ENCODE measurements at places on chromosomes 16 and 17.

DNA sequence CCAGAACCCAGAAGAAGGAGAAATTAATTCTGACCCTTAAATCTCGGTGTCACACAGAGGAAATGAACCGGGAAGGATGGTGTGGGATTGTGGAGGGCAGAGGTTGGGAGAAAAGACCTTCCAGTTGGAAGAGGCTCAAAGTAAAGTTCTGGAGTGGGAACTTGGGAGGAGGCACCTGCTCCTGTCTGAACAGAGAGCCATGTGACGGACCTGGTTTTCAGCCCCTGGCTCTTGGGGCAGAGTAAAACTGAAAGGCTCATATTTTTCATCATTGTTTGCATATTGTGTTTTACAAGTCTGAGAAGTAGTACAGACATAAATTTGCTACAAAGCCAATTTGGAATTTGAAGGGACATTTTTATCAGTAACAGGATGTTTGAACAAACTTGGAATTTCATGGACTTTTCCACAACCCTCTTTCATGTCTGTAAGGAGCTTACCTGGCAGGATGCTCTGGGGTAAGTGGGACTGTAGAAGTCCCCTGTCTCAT lies 24.4 kb upstream of the SEC14L1 start:
- DNase-seq, result no peak

GRCh38 chr16:75617121-75617520 lies 6.0 kb downstream of the ADAT1 start:
- DNase-seq, result no peak

DNA sequence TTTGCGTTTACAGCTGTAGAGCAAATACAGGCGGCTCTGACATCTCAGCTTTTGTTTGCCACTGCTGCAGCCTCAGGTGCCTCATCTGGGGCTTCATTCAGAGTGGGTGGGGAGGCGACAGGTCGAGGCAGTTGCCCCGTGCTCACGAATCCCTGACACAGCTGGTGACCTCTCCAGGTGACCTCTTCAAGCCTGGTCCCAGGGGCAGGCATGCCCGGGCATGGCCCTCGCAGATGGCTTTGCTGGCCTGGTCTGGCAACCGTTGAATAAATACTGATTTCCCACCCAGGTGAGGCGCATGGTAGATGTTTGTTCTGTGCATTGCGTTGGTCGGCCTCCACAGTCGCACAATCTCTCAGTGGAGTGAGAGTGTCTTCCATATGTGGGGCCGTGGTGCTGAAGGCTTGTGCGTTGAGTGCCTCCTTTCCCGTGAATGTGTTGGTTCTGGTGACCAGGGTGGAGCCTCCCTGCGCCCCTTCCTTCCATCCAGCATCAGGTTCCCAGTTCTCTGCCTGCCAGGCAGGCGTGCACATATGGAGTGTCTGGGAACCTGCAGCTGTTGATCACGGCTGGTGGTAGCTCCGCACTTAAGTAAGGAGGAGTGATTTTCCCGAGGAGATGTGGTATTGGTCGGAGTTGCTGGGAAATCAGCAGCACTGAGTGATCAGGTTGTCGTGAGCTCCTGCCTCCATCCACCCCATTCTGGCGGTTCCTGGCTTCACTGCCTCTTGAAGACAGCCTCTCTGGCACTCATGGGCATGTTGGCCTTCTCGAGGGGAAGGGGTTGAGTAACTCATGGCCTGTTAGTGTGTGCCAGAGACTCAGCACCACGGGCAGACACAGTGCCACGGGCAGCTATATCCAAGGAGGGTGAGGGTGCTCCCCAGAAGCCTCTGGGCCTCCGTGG lies 149.7 kb downstream of the RPTOR start:
- DNase-seq, result no peak

DNA sequence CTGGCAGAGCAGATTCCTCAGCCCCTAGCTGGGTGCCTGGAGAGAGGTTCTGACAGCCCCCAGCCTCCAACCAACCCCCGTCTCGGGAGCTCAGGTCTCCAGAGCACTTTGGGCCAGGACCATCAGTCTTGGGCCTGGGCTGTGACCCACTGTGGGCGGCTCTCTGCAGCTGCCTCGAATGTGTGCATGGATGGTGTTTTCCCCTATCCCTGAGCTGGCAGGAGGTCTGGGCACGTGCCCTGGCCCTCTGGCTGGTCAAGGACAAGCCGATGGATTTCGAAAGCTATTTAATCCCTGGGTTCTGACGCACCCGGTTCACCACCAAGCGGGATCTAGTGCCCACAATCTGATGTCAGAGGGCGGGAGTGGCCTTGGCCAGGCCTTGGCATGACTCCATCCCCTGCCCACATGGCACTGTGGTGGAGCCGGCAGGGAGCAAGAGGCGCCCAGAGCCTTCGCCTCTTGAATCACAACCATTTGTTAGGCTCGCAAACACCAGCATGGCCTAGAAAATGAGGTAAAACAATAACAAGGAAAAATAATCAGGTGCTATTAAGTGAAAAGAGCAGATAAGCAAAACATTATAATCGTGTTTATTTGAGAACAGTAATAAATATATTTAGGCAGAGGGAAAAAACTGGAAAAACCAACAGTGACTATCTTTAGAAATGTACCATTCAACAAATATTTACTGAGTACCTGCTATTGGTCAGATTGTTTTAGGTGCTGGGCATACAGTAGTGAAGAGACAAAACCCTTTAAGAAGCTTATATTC lies 69.3 kb upstream of the TOB1 start:
- no peak for DNase-seq

DNA sequence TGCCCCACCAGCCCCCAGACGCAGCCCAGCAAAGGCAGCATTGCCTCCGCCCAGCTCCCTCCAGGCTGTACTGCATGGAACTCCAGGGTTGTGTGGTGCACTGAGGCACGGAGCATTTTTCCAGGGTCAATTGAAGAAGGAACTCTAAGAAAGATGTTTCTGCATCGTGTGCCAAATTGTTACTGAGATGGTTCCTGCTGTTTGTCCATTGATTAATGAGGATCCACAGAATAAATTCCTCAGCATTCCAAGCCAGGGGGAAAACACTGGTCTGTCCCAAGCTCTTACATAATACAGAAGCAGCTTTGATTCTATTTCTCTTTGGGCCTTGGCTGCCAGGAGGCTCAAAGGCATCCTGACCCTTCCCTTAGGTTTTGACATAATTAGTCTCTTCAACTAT lies 80.9 kb downstream of the ZNF423 start:
- DNase-seq, result no peak

- no peak for DNase-seq
These were observed 2.9 kb downstream of the IKZF3 start for GRCh38 chr17:39861235-39861634.

GRCh38 chr16:66070140-66070917 lies 296.2 kb upstream of the CDH5 start:
- DNase-seq, result peak; percentile 68

- DNase-seq, result no peak
These were observed 102.3 kb downstream of the ZFHX3 start for GRCh38 chr16:72945611-72946010.

GRCh38 chr16:4298761-4299522 lies 16.9 kb upstream of the GLIS2 start:
- DNase-seq, result peak; percentile 95

- DNase-seq, result no peak
These were observed 12.1 kb upstream of the NLK start for GRCh38 chr17:28030386-28030785.

GRCh38 chr17:19738073-19738449 lies 10.0 kb downstream of the ALDH3A1 start:
- DNase-seq, result no peak

GRCh38 chr16:57434003-57434402 lies 13.2 kb downstream of the CIAPIN1 start:
- no peak for DNase-seq

DNA sequence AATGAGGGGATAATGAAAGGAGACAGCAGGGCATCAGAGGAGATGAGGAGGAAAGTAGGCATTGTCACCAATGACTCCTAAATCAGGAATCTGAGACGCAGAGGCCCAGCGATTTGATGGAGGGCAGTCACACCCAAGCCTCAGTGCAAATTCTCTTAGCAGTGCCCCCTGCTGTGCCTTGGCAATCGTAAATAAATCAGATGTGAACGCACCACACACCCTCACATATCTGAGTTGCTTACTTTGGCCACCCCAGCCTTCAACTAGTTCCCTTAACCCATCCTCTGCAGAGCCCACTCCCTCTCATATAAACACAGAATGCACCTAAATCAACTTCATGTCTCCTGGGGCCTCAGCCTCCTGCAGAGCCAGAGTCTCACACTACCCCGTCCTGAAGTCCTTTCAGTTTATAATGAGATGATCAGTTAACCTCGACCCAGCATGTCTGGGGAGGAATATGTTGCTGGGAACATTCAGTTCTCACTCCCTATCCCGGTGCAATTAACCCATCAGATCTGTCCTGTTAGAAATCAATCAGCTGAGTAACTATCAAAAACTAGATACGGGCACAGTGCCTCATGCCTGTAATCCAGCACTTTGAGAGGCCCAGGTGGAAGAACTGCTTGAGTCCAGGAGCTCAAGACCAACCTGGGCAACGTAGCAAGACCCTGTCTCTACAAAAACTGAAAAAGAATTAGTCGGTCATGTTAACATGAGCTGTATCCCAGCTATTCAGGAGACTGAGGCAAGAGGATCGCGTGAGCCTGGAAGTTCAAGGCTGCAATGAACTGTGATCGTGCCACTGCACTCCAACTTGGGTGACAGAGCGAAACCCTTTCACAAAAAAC lies 78.4 kb downstream of the SLC39A11 start:
- DNase-seq, result peak; percentile 70

GRCh38 chr17:4204710-4205173 lies 59.0 kb downstream of the ANKFY1 start:
- peak; percentile 94 for DNase-seq

GRCh38 chr16:12719972-12720371 lies 83.7 kb downstream of the CPPED1 start:
- DNase-seq, result no peak

- DNase-seq, result no peak
These were observed 3.5 kb downstream of the DYNLRB2 start for GRCh38 chr16:80544326-80544725.

- peak; percentile 15 for DNase-seq
These were observed 2.9 kb downstream of the KPNB1 start for GRCh38 chr17:47652570-47652969.

DNA sequence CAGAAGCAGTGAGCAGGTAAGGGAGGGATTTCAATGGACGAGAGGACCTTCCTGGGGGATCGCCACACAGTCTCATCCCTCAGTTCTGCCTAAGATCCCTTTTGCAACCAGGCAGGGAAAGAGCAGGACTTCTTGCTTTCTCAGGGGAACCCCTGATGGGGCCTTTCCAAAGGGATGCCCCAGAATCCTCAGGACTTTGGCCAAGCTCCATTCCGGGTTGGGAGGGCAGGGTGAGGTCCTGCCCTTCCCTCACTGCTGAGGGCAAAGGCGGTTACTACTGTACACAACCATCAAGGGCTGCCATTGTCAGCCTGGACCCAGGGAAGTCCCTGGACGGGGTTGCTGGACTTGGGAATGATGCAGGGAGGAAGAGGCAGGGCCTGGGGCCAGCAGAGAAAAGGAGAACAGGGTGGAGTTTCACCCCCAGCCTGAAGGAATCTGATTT lies 9.7 kb downstream of the PRR29 start:
- no peak for DNase-seq

GRCh38 chr16:15404792-15405191 lies 9.2 kb downstream of the MPV17L start:
- DNase-seq, result no peak

- no peak for DNase-seq
These were observed 76.6 kb downstream of the ABCC6 start for GRCh38 chr16:16146380-16147315.

- DNase-seq, result no peak
These were observed 13.3 kb downstream of the WFIKKN2 start for GRCh38 chr17:50848711-50849110.

DNA sequence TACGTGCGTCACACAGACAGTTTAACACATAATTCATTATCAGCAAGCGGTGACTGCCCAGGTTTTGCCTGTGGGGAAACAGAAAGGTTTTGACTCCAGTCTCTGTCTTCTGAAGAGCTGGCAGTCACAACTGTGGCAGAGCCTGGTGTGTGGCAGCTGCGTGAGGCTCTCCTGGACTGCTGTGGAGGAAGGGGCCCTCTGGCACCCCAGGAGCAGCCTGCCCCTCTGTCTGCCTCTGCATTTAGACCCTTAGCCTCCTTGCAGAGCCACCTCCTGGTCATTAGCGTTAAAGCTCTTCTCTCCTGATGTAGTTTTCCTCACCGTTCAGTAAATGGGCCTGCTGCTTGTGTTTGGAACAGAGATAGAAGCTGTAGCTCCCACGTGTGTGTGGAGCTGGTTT lies 10.9 kb downstream of the RAB40C start:
- no peak for DNase-seq

DNA sequence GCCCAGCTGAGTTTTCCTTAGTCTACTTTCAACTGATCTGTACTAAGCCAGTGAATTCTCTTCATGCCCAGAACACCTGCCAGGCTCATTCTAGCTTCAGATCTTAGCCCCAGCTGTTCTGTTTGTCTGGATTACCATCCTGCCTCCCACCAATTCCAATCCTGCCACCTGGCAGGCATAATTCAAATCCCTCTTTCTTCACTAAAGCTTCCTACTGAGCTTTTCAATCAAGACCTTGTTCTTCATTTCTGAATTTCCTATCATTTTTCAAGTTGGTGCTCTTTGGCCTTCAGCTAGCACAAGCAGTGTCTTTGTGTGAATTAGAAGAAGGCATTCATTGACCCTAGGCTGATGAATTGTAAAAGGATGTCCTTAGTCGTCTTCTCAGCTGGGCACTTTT lies 357.6 kb downstream of the UTP18 start:
- no peak for DNase-seq

DNA sequence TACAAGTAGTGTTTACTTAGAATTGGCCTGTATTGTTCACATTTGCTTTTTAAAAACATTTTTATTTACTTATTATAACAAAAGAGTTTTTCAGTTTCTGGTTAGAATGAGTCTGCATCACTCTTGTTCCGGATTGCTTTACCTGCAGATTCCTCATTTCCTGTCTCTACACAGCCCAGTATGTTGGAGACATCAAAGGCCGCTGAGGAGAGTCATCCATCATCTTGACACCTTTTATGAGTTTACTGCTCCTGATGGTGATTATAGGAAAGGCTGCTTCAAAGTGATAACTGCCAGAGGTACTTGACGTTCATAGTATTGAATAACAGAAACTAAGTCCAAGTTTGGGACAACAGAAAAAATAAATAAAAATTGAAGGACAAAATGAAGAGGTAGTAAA lies 490.5 kb upstream of the CA10 start:
- no peak for DNase-seq

DNA sequence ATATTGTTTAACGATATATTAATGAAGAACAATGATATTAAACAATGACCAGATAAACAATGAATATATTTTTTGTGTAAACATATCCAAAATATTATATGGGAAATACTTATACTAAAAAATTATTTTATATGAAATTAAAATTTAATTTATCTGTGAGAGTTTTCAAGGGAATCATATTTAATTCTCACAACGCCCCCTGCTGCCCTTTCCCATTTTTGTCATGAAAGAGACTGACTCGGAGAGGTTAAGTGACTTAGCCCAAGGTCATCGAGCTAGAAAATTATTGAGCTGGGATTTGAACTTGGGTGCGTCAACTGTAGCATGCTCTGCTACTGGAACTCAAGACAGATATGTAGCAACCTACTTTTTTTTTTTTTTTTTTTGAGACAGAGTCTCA lies 7.2 kb upstream of the MYCBPAP start:
- no peak for DNase-seq

GRCh38 chr17:79796763-79797491 lies at the start of gene CBX8:
TSS of gene CBX8 (minus strand) at chr17:79797077. CDS start at chr17:79796998, 79 bp downstream.
- peak; percentile 99 for DNase-seq

All from fibroblast of skin of right quadriceps (primary cell).